Caki2 (cell line): ENCODE measurements at places on chromosomes 2 and 18. TPM values are rescaled to one million over a fixed set of nuclear protein-coding genes. Genes with fewer than 3 reads are reported as not detected.

Gene SERPINB12
- not detected in 2 replicates for total RNA-seq

Gene GPR45
- 0.17 and 0.20 TPM in 2 replicates for total RNA-seq

Gene NAT8
- not detected in 2 replicates for total RNA-seq

Gene HNMT
- 4.9 and 7.5 TPM in 2 replicates for total RNA-seq

Gene DTNA
- 0.14 and 0.34 TPM in 2 replicates for total RNA-seq

Gene BIRC6
- total RNA-seq = 26.3 and 38.2 TPM in 2 replicates

Gene MYL12A
- total RNA-seq = 924 and 1,157 TPM in 2 replicates

Gene ALPP
- not detected in 2 replicates for total RNA-seq

Gene SLC14A1
- not detected in 2 replicates for total RNA-seq

Gene GALNT14
- 251 and 276 TPM in 2 replicates for total RNA-seq

Gene MYOM1
- 0.17 and 0.20 TPM in 2 replicates for total RNA-seq

Gene FZD7
- 83.2 and 92.1 TPM in 2 replicates for total RNA-seq

Gene CDK5R2
- 0.78 TPM in 1 of 2 replicates, not detected in the other for total RNA-seq

Gene XIRP2
- not detected in 2 replicates for total RNA-seq

Gene AMER3
- total RNA-seq = not detected in 2 replicates

Gene PDE11A
- 0.57 and 1.3 TPM in 2 replicates for total RNA-seq

Gene MAPK4
- total RNA-seq = not detected in 2 replicates

Gene TBR1
- total RNA-seq = not detected in 2 replicates

Gene PAIP2B
- total RNA-seq = 0.54 TPM in 1 of 2 replicates, not detected in the other

Gene CCDC121
- total RNA-seq = 3.7 and 6.0 TPM in 2 replicates

Gene HAUS1
- total RNA-seq = 67.0 and 75.6 TPM in 2 replicates

Gene SERPINB8
- 0.12 and 4.9 TPM in 2 replicates for total RNA-seq

Gene NETO1
- total RNA-seq = 7.6 and 8.1 TPM in 2 replicates

Gene POTEC
- not detected in 2 replicates for total RNA-seq

Gene GPR155
- total RNA-seq = 0.06 and 0.64 TPM in 2 replicates

Gene CNDP1
- total RNA-seq = not detected in 2 replicates

Gene SAG
- not detected in 2 replicates for total RNA-seq

Gene IFIH1
- 2.6 and 8.5 TPM in 2 replicates for total RNA-seq

Gene GPR39
- 4.3 and 15.7 TPM in 2 replicates for total RNA-seq

Gene CDCA7
- 14.8 and 15.0 TPM in 2 replicates for total RNA-seq

Gene CYRIA
- total RNA-seq = 10.7 TPM in 2 replicates

Gene CTAGE1
- not detected in 2 replicates for total RNA-seq

Gene ROCK2
- 7.3 and 8.3 TPM in 2 replicates for total RNA-seq

Gene TDRD15
- total RNA-seq = not detected in 2 replicates

Gene COLEC11
- 5.2 TPM in 1 of 2 replicates, not detected in the other for total RNA-seq

Gene SLC4A5
- total RNA-seq = 0.84 and 7.1 TPM in 2 replicates

Gene CDK15
- 0.12 and 0.27 TPM in 2 replicates for total RNA-seq

Gene ADAM23
- 4.4 and 7.0 TPM in 2 replicates for total RNA-seq

Gene TGOLN2
- total RNA-seq = 38.2 and 41.5 TPM in 2 replicates

Gene NR4A2
- total RNA-seq = not detected in 2 replicates

Gene MARCO
- not detected in 2 replicates for total RNA-seq

Gene C2orf72
- 12.8 and 21.5 TPM in 2 replicates for total RNA-seq

Gene TCF7L1
- 0.07 TPM in 1 of 2 replicates, not detected in the other for total RNA-seq
